ENCODE measurements at places on chromosomes 11 and 22. TPM values are rescaled to one million over a fixed set of nuclear protein-coding genes. Genes with fewer than 3 reads are reported as not detected.

SLC25A22 gene
- total RNA-seq, result 3.5 TPM

DRD4 gene
- total RNA-seq, result not detected

FBLN1 gene
- total RNA-seq, result 93.3 TPM

KRTAP5-1 gene
- total RNA-seq, result not detected

ART5 gene
- total RNA-seq, result 4.6 TPM

C11orf16 gene
- total RNA-seq, result not detected

OR51B5 gene
- not detected for total RNA-seq

DGAT2 gene
- 18.3 TPM for total RNA-seq

OR56A1 gene
- not detected for total RNA-seq

GALNT18 gene
- total RNA-seq, result 25.3 TPM

APOA5 gene
- not detected for total RNA-seq

DMC1 gene
- 0.20 TPM for total RNA-seq

PRODH gene
- total RNA-seq, result 9.1 TPM

POLA2 gene
- 3.5 TPM for total RNA-seq

FXYD6 gene
- 35.4 TPM for total RNA-seq

SMIM35 gene
- total RNA-seq, result not detected

USP2 gene
- 173 TPM for total RNA-seq

OR5T2 gene
- total RNA-seq, result not detected

OTOG gene
- not detected for total RNA-seq

SCN4B gene
- 11.0 TPM for total RNA-seq

DNAJB13 gene
- not detected for total RNA-seq

TYR gene
- total RNA-seq, result not detected

XKR3 gene
- total RNA-seq, result not detected

GAL3ST3 gene
- 3.5 TPM for total RNA-seq

SMTN gene
- 278 TPM for total RNA-seq

CXCR5 gene
- not detected for total RNA-seq

SOX6 gene
- total RNA-seq, result 16.9 TPM

GGTLC3 gene
- total RNA-seq, result not detected
